Caki2 (cell line): ENCODE measurements at places on chromosomes 6 and 20. TPM values are rescaled to one million over a fixed set of nuclear protein-coding genes. Genes with fewer than 3 reads are reported as not detected.

Gene PTCRA
- total RNA-seq: not detected in 2 replicates

Gene HLA-DMB
- 0.35 and 13.2 TPM in 2 replicates for total RNA-seq

Gene PPP1R14C
- total RNA-seq: 14.6 and 28.8 TPM in 2 replicates

Gene RPN2
- 345 and 382 TPM in 2 replicates for total RNA-seq

Gene CDH22
- total RNA-seq: 0.07 and 0.43 TPM in 2 replicates

Gene HDGFL1
- total RNA-seq: not detected in 2 replicates

Gene ZC2HC1B
- not detected in 2 replicates for total RNA-seq

Gene UNC93A
- not detected in 2 replicates for total RNA-seq

Gene SLC32A1
- not detected in 2 replicates for total RNA-seq

Gene THBS2
- not detected in 2 replicates for total RNA-seq

Gene SLC23A2
- total RNA-seq: 13.8 and 14.6 TPM in 2 replicates

Gene OVOL2
- 0.17 and 1.8 TPM in 2 replicates for total RNA-seq

Gene EXOC2
- total RNA-seq: 34.7 and 38.8 TPM in 2 replicates

Gene PRELID3B
- total RNA-seq: 110 and 128 TPM in 2 replicates

GRCh38 chr6:168526841-168527281 is 85.9 kb downstream of the SMOC2 start:
- no peak for DNase-seq

GRCh38 chr6:126112171-126112632 is 125.9 kb downstream of the TRMT11 start:
- no peak for DNase-seq

GRCh38 chr6:34242252-34243130 is 5.8 kb downstream of the HMGA1 start:
- no peak for DNase-seq

- no peak for DNase-seq
Measured at GRCh38 chr20:57808264-57809070, 98.7 kb upstream of the PMEPA1 start.

DNA sequence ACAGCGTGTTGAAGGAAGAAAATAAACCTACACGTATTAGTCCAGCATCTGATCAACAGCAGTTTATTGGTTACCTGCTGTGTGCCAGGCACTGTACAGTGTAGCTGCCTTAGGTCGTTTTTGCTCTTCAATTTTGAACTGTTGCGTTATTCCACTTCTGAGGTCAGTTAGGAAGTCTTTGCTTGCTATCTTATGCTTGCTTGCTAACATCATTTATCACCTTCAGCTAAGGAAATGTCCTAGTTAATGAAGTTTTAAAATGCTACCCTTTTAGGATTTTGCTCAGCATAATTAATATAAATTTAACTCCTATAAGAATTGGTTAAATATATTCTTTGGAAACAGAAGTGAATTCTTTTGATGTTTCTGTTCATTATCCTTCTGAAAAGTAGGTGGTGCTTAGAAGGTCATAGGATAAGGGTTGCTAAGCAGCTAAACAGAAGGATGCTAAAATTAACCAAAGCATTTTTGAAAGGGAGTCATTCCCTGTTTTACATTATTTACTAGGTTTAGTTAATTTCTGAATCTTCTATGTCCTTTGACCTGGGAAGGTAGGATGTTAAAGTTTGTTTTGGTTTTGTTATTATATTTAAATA is 3.4 kb downstream of the RREB1 start:
- DNase-seq: no peak

DNA sequence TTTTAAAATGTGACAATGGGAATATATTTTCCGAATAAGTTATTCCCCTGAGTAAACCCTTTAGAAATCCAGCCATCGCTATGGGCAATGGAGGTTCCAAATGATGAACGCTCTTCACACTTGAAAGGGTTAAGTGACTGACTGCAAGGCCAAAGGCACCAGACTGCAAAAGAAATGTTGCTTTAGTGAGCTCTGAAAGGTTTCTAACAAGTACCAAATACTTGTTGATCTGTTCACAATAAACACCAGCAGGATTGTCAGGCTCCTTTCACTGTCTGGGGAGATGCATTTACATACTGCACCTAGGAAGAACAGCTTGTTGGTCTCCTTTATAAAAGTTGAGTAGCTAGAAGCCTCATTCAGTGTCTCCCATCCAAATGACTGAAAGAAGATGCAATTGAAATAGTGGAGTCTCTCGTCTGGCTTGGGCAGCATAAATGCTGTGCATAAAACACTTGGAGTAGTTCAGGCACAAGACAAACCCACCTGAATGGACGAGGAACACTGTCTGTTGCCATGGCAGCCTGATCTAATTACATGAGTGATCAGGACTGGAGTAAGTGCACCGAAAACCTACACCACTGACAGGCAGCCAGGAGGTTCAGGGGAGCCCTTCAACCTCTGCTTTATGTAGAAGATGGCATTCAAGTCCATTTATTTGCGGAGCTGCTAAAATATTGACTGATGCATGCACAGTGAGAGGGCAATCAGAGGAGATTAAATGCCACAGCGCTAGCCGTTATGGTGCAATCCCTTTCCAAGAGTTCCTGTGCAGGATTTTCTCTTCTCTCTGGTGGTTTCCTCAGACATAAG is 2.9 kb downstream of the ATXN1 start:
- peak; percentile 22 for DNase-seq

GRCh38 chr6:143522039-143522600 is 10.6 kb upstream of the FUCA2 start:
- DNase-seq: peak; percentile 16

DNA sequence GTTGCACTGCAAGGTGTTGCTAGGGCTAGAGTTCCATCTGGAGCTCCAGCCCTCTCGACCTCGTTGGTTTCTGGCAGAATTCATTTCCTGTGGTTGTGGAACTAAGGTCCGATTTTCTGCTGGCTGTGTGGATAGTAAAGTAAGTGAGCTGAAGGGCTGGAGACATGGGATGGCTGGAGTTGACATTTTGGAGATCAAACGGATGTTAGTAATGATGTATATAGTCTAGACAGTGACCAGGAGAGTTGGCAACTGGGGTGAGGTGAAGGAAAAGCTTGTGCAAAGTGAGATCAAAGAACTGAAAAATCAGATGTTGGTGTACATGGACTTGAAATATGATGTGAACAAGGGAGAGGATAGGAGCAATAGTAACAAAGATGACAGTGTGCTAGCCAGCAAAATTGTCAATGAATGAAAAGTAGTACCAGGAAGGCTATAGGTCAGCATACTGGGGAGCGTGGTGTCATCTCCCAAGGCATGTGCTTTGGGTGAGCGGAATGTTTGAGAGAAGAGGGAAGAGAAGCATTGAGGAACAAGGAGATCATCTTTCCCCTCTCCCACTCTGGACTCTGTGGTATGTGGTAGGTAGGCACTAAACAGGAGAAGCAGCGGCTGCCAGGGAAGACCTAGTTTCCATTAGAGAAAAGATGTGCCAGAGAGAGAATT is 7.8 kb downstream of the QRSL1 start:
- DNase-seq: no peak

- no peak for DNase-seq
Measured at GRCh38 chr6:169289619-169290339, 36.1 kb upstream of the THBS2 start.

DNA sequence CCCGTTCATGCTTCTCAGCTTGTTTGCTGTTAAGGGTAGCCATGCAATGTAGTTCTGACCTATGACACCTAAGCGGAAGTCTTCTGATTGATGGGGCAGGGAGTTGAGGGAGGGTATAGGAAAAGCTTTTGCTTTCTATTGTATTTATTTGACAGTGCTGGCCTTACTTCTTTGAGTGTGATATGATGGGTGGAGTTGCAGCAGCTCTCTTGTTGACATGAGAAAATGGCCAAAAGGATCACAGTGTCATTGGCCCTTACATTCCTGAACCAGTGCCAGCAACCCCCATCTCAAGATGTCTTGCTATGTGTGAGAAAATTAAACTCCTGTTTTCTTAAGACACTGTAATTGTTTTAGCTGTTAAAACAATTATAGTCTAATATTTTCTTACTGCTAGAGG is 117.5 kb downstream of the SAMD5 start:
- peak; percentile 53 for DNase-seq

GRCh38 chr20:23146857-23147637 is 60.9 kb upstream of the CD93 start:
- no peak for DNase-seq

GRCh38 chr6:147691446-147691845 is 183.0 kb downstream of the SAMD5 start:
- no peak for DNase-seq

- DNase-seq: no peak
Measured at GRCh38 chr6:55449225-55449624, 122.0 kb downstream of the GFRAL start.

GRCh38 chr6:66555082-66555481 is 848.1 kb upstream of the EYS start:
- DNase-seq: no peak

DNA sequence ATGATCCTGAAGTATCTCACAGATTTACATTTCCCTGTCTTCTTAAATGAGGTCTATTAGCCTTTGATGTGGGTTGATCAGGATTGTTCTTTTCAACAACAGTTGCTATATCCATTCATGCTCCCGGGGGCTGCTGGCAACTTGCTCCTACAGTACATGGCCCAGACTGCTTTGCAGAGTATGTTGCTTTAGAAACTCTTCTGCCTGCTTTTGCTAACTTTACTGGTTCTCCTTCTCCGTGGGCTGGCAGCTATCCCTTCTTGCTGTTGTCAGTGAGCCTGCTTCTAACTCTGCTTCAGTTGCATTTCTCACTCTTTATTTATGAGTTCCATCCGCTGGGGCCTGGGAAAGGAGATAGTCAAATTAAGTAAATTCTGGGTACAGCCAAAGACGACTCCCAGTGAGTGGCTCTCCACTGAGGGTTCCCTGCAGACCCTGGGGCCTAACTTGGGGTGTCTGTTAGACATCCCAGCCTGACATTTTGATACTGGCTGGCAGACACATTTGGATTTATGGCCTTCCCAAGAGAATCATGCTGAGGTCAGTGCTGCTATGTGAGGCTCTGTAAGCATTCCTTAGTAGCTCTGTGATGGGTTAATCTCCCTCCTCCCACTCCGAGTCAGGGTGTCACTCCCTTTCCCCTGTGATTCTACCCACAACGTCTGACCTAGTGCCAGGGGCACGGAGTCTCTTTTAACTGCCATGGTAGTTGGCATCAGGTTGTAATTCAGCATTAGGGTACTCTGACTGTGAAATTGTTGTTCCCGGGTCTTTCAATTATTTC is 73.6 kb downstream of the SLX4IP start:
- DNase-seq: no peak

- DNase-seq: no peak
Measured at GRCh38 chr6:144250276-144250675, 34.9 kb upstream of the UTRN start.

GRCh38 chr20:3673221-3674070 is 8.4 kb downstream of the ADAM33 start:
- no peak for DNase-seq

- DNase-seq: no peak
Measured at GRCh38 chr6:498795-499231, 107.3 kb downstream of the IRF4 start.

DNA sequence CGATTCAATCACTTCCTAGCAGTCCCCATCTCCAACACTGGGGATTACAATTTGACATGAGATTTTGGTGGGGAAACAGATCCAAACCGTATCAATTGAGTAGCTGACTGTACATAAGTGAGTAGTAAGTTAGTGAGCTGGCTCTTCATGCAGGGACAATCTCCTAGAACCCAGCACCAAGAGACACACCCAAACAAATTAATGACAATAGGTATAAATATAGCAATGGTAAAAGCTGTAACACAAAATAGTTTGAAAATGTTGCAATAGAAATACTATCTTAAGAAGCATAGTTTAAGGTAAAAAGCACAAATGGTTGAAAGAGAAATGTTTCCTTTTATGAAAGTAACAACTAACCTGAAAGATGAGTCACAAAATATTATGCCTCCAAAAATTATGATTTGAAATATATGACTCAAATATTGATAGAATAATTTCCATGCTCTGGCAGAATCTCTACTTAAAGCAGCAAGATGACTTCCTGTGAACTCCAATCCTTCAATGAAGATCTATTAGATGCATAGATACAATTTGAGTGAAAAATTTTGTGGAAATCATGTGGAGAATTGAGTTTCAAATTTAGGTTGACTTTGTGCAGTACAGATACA is 5.4 kb upstream of the SIRPB1 start:
- no peak for DNase-seq

DNA sequence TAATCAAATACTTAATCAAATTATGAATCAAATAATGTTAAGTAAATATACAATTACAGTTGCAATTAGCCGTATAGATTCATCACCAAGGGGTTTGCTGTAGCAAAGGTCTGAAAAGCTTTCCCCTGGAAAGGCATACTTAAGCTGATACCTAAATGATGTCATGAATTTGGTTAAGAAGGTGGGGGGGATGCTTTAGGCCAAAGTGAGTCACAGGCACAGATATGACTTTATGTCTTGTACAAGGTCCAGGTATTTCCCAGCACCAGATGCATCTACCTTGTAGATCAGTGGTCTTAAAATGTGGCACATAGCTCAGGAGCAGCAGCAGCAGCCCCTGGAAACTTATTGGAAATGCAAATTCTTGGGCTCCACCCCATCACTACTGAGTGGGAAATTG is 557.3 kb upstream of the CDH4 start:
- no peak for DNase-seq

DNA sequence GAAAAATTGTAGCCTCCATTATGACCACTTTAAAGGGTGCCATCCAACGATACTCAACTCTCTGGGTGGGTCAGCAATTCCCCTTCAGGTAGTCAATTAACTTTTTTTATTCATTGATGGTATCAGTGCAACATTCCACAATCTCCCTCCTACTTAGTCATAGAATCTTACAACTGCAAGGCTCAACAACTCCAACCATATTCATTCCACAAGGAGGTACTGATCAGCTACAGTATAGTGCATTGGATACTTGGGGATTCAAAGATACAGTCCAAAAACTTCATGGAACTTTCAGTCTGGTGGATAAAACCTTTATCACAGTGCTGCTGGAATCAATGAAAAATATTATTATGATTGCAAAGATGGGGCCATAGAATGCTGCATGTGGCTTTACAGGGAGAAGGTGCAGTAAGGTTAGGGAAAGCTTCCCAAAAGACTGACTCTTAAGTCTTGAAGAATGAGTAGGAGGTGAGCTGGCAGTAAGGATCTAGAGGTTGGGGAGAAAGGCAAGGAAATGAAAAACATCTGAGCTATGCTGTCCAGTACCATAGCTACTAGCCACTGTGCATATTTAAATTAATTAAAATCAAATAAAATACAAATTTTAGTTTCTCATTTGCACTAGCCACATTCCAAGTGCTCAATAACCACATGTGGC is 314.7 kb upstream of the PRDM1 start:
- DNase-seq: no peak

- no peak for DNase-seq
Measured at GRCh38 chr6:136655239-136656014, 105.2 kb upstream of the MAP7 start.

DNA sequence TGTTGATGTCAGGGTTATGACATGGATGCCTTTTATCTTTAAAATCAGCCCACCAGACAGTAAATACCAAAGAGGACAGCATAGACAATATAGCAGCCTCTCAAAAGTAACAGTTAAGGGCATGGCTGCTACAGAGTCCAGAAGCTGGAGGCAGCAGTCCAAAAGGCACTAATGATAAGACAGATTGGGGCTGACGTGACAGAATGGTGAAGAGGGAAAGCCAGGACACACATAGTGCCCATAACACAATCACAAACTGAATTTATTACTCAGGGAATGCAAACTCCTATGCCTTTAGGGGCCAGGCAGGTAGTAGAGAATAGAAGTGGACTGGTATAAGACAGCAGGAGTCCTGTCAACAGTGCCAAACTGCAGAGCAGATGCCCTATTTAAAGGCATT is 40.7 kb downstream of the TP53INP2 start:
- no peak for DNase-seq

GRCh38 chr20:32433311-32434021 is 75.3 kb downstream of the ASXL1 start:
- no peak for DNase-seq
